Stimulated activated CD8-positive, alpha-beta memory T cell treated with anti-CD3 and anti-CD28 coated beads, Interleukin-15, amount 100 ng/mL, for 4 hours (primary cell): ENCODE measurements at places on chromosomes 3 and 15.

GRCh38 chr15:66850078-66850991 lies 148.3 kb downstream of the SMAD6 start:
- DNase-seq, result no peak

GRCh38 chr3:76063811-76064210 lies 278.5 kb upstream of the ZNF717 start:
- DNase-seq, result no peak

DNA sequence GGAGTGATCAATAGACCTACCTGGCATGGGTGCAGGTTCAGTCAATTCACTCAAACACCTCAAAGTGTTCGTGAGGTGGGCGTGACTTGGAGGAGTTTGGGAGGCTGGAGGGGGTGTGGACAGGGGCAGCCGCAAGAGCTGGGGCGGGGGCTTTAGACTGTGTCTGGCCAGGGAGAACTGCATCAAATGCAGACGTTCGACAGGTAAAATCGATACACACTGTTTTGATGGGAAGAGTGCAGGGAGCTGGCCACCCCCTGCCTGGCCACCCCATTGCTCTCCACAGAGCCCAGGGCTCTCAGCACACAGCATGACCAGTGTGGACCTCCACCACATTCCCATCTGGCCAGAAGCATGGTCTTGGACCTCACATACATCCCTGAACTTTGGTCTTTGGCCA lies 412.1 kb downstream of the OCA2 start:
- no peak for DNase-seq

DNA sequence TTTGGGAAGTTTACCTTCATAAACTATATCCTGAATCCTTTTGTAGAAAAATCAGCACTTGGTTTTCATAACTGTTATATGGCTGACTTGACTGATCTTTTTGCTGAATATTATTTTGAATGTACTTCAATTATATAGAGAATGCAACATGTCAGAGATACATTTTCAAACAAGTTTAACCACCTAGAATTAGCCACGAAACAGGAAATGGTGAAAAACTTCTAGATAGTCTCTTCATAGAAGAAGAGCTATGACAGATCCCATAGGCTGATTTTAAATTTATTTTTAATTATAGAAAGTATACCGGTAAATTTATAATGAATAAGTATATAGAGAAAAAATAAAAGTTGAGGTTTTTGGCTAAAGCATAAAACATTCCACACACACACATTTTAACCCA lies 436.8 kb upstream of the DPPA4 start:
- DNase-seq, result no peak

DNA sequence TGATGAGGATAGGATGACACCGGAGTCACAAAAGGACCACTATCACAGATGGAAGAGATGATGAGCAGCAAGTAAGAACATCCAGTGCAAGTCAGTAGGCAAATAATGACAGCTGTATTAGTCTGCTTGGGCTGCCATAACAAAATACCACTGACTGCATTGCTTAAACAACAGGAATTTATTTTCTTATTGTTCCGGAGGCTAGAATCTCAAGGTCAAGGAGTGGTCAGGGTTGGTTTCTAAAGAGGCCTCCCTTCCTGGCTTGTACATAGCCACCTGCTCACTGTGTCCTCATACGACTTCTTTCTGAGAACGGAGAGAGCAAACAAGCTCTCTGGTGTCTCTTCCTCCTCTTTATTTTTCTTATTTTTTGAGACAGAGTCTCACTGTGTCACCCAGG lies 380.7 kb downstream of the PLOD2 start:
- DNase-seq, result no peak

DNA sequence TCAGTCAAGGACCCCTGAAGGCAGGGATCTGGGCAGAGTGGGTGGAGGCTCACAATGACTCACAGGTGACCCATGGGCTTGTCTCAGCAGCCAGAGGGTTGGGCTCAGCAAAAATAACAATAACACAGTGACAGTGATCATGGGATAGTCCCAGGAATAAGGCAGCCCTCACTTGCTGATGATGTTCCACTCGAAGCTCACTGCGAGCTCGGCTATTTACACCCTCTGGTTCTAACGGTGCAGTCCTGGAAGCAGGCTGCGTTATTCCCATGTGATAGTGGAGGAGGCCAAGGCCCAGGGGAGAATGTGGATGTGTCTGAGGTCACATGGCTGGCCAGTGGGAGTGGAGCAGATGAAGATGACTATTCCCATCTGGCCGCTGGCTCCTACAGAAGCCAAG lies 16.2 kb downstream of the CCDC33 start:
- no peak for DNase-seq

- no peak for DNase-seq
Observed at GRCh38 chr15:77753281-77753873, 120.7 kb upstream of the LINGO1 start.

- no peak for DNase-seq
Observed at GRCh38 chr3:193207290-193208273, 33.4 kb upstream of the PLAAT1 start.

DNA sequence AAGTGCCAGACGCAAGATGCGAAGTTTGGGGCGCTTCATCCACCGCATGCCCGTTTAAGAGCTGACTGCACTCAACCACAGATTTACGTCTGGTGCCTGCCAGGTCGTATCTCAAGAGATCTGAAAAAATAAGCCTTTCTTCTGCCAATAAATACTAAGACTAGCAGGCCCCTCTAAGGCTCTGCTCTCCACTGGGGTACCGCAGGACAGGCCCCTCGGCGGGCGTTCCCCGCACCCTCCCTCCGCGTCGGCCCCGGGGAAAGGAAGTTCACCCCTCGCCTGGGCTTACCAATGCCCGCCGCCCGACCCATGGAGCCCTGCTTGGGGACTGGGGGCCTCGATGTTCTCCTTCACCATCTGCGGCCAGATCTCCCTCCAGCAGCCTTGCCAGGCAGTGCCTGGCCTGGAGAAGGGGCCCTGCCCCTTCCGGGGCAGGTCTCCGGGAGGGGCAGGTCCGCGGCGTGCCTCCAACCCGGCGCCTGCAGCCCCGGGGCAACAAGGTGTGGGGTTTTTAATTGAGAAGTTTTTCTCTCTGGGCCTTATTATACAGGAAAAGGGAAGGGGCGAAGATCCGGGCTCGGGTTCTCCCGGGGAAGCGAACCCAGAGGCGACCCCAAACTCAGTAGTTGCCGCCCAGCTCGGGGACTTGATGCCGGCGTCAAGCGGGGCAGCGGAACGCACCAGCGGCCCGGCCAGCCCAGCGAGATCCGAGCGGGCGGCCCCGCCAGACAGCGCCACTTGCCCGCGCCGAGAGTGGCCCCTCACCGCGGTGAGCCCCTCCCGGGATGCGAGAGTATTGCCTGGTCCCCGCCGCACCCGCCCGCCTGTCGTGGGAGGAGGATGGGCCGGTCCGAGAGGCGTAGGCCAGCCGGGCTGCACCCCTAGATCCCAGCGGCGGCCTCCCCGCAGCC lies 735 bp downstream of the GOLGA8B start:
- no peak for DNase-seq

DNA sequence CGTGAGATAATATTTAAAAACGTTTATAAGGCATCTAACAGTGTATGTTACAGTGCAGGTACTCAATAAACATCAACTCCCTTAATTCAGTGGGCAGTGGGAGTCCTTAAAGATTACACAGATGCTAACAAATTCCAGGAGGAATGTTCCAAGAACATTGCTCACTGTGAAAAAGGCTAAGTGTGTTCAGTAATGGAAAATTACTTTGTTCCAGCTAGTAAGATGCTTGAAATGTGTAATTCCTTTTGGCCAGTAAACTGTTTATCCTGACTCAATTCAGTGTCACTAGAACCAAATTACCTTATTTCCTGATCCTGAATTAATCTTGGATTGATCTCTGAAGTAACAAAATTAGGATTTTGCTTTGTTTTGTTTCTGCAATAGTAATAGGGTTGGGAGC lies 54.2 kb upstream of the SEMA6D start:
- DNase-seq, result no peak

- DNase-seq, result no peak
Observed at GRCh38 chr3:115800489-115801075, 177.3 kb downstream of the GAP43 start.

GRCh38 chr3:71312461-71312860 lies 271.1 kb downstream of the FOXP1 start:
- DNase-seq, result no peak

- peak; percentile 2 for DNase-seq
Observed at GRCh38 chr15:71114887-71115566, at the start of gene THSD4. TSS of gene THSD4 (plus strand) at chr15:71115471.

DNA sequence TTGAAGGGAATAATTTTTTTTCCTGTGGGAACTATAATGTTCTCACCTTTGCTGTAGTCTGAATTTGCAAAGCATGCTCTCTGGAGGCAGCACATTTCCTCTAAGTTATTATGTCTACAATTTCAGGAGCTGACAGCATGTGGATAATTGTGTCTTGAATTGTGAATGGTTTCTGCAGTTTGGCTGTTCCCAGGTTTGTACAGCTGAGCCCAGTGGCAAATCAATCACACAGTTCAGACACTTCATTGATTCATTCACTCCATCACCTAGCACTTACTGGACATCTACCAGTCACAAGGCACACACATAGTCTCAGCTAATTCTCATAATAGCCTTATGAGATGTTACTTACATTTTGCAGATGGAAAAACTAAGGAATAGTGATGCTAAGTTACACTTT lies 219.0 kb upstream of the ROPN1 start:
- DNase-seq, result no peak

DNA sequence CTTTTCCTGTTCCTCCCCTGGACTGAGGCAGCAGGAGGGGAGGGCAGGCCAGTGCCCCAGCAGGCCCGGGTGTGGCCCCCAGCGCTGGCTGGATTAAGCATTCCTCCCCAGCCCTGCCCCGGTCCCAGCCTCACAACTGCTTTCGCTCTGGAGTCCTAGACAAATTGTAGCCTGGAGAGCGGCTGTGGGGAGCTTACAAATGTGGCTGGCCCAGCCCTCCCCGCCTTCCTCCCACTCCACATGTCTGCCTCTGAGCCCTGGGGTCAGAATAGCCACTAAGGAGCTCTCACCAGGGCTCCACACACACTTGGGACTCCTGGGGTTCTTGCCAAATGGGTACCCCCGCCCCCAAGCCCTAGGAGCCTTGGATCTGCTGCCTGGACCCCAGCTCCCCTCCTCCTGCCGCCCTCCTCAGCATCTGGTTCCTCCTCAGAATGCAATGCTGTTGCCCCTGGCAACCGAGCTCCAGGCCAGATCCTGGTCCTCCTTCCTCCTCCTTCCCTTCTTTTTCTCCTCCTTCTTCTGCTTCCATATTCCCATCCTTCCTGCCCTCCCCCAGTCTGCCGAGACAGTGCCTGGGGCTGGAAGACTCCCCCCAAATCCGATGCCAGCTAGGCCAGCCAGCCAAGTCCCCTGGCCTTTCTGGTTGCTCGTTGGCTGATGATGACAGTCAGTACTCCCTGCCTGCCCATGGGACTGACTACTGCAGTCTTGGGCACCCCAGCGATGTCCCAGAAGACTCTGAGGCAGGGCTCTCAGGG lies 91.1 kb downstream of the LINGO1 start:
- no peak for DNase-seq

GRCh38 chr15:67678993-67679392 lies 136.5 kb downstream of the MAP2K5 start:
- DNase-seq, result no peak

DNA sequence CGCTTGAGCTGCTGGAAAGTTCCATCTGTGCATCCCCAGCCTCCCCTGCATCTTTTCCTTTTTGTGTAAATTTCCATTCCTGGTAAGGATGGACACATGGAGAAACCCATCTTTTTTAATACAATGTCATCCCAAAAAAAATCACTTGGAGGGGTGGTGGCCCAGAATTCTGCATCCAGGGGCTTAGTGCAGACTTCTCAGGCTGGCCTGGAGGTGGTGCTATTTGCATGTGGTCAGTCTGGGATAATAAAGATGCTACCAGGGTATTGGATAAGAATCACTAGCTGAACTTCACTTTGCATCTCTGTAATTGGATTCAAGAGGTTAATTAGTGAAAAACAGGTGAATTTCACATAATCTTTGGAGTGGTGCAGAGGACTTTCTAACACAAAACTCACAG lies 1.8 kb upstream of the ZSCAN2 start:
- no peak for DNase-seq

DNA sequence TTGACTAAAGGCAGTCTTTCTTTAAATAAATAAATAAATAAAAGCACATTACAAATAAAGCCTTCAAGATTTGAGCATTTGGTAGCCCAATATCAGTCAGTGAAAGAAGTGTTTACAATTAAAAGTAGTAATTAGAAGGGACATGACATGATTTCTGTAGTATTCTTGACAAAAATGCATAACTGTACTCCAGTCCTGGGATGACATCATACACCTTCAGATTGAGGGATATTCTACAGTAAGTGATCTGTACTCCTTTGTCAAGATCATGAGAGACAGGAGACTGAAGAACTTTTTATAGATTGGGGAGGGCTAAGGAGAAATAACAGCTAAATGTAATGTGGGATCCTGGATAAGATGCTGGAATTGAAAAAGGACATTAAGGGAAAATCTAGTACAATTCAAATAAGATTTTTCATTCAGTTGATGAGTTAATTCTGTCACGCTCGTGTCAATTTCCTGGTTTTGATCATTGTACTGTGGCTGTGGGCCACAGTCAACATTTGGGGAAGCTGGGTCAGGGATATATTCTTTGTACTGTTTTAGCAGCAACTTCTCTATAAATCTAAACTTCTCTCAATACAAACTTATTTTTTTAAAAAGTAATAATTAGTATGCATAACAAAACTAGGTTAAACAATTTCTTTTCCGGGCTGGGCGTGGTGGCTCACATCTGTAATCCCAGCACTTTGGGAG lies 314.8 kb downstream of the PTPRG start:
- DNase-seq, result no peak

GRCh38 chr3:99774467-99774866 lies 43.2 kb upstream of the CMSS1 start:
- DNase-seq, result no peak

DNA sequence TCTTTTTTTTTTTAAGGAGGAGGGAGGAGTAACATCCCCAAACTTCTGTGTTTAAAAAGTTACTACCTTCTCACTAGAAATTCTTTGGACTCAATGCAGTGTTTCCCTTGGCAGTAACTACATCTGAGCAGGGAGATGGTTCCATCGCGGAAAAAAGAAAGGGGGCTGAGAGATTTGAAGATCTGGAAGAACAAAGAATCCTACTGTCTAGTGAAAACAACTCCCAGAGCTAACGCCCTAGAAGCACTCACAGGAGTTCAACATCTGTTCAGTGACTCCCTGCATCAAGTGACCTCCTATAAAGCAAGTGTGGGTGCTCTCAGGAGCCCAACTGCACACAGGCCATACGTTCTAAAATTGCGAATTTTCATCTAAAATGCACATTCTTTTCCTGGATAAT lies 66.8 kb upstream of the PXYLP1 start:
- DNase-seq, result no peak

- no peak for DNase-seq
Observed at GRCh38 chr3:16587681-16588060, 17.6 kb downstream of the DAZL start.

DNA sequence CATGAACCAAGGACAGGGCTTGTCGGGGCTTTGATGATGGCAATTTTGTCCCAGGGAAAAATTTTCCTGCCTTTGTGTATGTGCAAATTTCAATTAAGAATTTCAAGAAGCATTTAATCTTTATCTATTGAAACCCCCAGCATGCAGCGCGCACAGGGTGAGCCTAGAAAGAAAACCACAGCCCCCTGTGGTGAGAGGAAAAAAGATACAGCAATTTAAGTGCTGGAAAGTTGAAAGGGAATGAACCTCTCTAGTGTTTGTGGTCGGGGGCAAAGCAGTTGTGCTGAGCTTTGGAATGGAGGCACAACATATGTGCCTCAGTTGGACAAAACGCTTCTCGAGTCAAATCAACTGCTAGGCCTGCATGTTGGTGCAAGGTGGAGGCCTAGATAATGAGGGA lies 111.8 kb upstream of the C15orf61 start:
- DNase-seq, result no peak

- DNase-seq, result peak; percentile 35
Observed at GRCh38 chr15:45635191-45635638, 386 bp downstream of the SQOR start.

GRCh38 chr15:93040288-93041158 lies 48.5 kb downstream of the RGMA start:
- DNase-seq, result no peak
